Spinal cord (tissue), 10 donors: ENCODE measurements at places on chromosomes 6 and 20.

DNA sequence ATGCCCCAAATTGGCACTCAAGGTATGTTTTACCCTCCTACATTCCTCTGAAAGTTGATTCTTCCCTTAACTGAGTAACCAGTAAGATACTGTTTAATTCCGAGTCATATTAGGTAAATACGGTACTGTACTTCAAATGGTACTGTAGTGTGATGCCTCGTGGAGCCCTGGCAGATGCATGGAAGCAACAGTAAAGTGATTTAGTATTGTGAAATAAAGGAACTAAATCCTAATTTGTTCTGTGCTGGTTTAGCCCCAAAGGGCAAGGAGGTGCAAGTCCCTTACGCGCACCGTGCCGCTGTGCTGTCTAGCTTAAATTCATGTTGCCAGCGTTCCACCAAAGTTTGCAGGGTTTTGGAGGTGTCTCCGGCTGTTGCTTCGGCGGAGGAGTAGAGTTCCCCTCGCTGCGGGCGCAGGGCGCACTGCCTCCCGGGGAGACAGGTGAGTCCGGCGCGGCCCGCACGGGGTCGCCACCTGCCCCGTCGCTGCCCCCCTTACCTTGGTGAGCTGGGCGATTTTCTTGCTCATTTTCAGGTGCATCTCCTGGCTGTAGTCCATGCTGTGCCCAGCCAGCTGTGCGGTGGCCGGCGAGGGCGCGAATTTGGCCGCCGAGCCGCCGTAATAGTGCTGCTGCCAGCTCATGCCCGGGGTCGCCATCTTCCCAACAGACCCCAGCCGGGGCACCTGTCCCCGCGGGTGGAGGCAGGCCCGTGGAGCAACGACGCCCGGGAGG lies 655 bp downstream of the FAM184A start:
- DNase-seq, result no peak

DNA sequence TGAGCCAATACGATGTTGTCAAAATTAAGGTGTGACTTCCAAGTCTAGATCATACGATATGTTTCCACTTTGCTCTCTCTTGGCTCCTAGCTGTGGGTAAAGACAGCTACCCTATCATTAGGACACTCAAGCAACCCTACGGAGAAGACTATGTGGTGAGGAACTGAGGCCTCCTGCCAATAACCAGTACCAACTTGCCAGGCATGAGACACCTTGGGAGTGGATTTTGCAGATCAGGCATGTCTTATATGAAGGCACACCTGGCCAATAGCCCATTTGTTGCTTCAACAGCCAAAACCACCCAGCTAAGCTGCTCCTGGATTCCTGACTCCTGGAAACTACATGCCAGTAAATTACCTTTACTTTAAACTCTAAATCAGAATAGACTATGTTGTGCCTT lies 863.4 kb downstream of the DHX35 start:
- DNase-seq, result no peak

DNA sequence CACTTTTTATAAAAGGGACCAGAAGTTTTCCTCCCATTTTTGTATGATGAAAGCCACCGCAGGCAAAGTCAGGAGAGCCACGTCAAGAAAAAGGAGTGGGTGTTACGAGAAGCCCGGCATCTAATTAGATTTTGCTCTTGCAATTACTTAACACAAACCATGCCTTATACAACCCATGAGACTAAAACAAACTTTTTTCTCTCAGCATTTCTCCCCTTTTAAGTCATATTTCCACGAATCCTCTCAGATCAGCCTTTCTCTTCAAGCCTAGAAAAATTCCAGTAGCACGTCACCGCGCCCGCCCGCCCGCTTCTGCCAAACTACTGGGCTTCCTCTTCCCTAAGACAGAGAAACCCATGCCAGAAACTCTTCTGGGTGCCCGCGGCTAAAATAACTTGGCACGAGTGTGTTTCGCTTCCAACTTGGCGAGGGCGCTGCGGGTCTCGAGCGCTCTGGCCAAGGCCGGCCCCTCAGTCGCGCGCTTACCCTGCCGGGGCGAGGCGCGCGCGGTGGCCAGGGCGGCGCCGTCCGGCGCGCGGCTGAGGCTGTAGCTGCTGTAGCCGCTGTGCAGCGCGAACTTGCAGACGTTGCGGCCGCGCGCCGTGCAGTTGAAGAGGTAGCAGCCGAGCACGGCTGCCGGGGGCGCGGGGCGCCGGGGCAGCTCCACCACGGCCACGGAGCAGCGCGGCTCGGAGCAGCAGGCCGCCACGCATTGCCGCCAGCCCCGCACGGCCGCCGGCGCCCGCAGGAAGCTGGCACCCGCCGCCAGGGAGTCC lies 1.0 kb downstream of the LRP11 start:
- DNase-seq, result peak; percentile 35

GRCh38 chr6:4612636-4613171 lies 163.5 kb upstream of the CDYL start:
- DNase-seq, result no peak

DNA sequence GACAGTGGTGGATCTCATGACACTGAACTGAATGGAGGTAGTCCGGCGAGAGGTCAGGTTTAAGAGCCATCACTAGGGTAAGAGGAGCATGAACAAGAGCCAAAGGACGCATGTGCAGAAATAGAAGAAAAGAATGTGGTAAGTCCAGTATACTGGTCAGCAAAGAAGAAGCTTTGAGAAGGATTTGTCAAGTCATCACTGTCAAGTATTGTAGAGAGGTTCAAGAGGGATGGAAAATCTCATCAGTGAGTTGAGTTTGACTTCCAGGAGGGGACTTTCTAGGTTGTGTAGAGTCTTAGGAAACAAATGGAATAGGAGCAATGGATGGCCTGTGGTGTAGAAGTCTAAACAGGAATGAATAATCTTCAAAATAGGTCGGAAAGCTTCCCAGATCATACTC lies 161.8 kb downstream of the BTBD3 start:
- DNase-seq, result no peak

DNA sequence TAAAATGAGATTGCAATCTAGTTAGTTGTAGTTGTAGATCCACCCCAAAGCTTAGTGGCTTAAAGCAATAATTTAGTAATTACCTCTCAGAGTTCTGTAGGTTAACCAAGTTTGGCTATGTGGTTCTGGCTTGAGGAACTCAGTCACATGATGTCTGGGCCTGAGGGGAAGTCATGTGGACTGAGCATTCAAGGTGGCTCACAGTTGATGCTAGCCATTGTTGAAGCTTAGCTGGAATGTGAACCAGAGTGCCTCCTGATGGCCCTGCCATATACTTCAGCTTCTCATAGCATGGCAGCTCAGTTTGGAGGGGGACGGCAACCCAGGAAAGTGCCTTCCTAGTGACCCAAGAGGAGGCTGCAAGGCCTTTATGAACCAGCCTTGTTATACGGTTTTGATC lies 263.2 kb upstream of the RNF217 start:
- DNase-seq, result no peak

GRCh38 chr6:105136431-105137350 lies 43.1 kb downstream of the POPDC3 start:
- peak; percentile 81 for DNase-seq

- no peak for DNase-seq
These were observed 625.5 kb downstream of the CDH26 start for GRCh38 chr20:60583741-60584140.

DNA sequence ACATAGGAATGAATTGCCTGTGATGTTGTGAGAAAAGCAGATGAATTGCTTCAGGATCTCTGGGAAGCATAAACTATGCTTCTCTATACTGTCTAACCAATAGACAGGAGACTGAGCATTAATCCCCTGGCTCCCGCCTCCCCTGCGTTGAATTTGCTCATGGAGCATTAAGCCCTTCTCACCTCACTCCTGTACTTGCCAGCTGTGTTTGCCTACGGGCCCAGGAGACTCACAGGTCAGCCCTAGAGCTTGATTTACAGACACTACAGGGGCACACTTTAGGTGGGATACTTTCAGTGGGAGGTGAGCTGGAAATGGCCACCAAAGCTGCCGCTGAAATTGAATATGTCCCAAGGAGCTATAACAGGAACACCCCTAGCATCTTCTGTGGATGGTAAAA lies 418.7 kb downstream of the CBLN4 start:
- no peak for DNase-seq

DNA sequence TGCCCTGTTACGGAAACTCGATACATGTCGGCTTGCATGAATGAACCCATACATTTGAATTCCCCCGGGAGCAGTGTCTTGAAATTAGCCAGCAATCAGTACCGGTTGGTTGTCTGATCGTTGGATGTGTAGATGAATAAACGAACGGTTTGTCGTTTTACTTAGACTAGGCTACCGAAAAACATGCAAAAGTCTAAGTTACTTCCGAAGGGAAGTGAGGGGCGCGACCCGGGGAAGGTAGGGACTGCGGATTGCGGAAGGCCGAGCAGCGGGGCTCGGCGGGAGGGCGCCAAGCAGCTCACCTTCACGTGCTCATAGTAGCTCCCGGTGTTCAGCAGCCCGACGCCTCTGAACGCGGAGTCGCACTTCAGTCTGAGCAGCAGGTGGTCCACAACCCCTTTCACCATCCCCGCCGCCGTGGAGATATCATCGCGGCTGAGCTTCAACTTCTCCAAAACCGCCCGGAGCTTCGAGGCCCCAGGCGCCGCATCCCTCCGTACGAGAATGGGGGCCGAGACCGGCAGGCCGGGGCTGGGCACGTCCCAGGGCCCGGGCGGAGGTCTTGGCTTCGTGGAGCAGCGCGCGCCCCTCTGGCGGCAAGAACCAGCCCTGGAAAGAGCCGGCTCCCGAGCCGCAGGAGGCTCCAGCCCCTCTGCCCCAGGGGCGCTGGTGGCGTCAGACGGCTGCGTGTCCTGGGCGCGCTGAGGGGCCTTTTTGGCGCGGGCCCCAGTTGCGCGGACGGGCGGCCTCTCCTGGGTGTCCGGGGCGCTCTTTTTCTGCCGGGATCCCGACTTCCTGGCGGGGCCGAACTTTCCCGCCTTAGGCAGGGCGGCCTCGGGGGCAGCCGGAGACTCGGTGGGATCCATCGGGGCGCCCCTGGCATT lies 632 bp downstream of the CGAS start:
- DNase-seq, result peak; percentile 75

DNA sequence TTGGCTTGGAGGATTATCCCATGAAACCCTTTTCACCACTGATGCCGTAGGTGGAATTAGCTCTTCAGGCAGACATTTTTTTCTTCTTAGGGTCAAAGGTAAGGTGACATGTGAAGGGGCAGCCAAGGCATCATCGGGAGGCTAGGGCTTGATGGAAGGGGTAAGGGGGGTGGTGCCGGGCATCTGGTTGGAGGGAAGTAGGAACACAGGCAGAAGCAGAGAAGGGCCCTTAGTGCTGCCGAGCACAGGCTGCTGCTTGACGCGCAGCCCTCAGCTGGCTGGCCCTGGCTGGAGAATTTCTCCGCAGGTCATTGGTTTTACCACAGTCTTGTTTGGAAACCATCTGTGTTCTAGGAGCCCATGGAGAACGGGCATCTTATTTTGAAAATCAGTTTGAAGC lies 54.7 kb downstream of the TRAF3IP2 start:
- peak; percentile 31 for DNase-seq

GRCh38 chr20:23228912-23229311 lies 121.7 kb upstream of the NXT1 start:
- peak; percentile 65 for DNase-seq

DNA sequence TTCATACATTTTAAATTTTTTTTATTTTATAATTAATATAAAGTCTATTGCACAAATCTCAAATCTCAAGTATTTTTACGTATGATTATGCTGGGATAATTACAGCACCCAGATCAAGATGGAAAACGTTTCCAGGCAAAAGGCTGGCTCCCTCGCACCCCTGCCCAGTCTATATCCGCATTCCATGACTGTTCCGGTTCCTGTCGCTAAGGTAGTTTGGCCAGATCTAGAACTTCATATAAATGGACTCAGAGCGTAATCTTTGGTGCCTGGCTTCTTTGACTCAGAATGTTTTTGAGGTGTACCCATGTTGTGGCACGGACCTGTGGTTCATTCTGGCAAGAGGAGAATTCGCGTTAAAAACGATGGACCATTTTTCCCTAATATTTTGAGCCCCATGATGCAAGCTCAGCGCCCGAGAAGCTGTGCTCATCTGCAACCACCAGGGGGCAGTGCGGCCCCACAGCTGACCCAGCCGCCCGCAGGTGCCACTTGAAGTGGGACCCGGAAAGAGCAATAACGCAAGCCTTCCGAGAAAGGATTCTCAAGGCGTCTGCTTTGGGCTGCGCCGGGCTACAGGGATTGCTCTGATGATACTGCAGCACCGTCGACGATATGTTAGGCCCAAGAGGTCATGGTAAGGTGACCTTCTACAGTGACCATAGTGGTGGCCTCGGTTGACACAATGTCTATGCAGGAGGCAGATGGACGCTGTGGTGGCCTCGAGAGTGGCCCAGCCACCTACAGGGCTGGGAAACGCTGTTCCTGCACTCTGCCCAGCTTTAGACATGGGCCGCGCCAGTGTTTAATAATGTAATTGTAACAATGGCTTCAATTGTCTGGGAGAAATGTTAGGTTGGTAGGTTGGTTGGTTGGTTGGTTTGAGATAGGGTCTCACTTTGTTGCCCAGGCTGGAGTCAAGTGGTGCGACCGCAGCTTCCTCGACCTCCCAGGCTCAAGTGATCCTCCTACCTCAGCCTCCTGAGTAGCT lies 160.1 kb downstream of the ZMYND8 start:
- peak; percentile 83 for DNase-seq

DNA sequence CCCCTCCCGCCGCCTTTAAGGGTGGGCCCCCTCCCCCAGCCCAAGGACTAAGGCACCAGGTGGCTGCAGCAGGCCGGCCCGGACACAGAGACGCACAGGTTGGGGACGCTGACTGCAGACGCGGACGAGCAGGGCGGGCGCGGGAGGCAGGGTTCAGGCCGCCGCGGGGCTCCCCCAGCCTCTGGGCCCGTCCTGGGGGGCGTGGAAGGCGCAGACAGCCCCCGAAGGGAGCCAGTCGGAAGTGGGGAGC lies 9.3 kb downstream of the DUSP15 start:
- DNase-seq, result no peak

- DNase-seq, result no peak
These were observed 996.0 kb upstream of the CITED2 start for GRCh38 chr6:140370441-140370840.

DNA sequence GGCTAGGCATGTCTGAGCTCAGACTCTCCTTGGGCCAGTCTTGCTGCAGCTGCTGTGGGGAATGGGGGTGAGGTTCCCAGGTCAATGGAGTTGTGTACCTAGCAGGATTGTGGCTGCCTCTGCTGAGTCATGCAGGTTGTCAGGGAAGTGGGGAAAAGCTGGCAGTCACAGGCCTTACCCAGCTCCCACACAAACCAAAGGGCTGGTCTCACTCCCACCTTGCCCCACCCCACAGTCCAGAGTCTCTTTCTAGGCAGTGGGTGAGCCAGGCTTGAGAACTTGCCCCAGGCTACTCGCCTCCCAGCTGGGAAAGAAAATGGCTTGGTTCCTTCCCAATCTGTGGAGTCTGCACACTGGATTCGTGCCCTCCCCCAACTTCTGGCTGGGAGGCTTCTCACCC lies 65.7 kb downstream of the SCP2D1 start:
- no peak for DNase-seq

DNA sequence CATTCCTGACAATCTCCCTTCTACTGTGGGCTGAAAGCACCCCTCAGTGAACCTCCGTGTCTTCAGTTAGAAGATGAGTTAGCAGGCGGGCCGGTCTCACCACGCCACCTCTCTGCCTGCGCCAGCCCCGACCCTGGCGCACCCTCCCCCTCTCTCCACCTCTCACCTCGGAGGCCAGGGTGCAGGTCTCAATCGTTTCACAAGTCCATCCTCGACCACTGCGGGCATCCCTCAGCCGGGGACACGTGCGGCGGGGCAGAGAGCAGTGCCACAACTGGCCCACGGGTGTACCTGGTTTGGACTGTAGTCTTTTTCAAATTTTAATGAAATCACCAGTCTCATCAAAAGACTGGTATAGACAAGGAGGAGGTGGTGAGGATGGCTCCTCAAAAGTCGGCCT lies 34.4 kb downstream of the NFATC2 start:
- no peak for DNase-seq
